ENCODE measurements at places on chromosomes 2 and 18.

DNA sequence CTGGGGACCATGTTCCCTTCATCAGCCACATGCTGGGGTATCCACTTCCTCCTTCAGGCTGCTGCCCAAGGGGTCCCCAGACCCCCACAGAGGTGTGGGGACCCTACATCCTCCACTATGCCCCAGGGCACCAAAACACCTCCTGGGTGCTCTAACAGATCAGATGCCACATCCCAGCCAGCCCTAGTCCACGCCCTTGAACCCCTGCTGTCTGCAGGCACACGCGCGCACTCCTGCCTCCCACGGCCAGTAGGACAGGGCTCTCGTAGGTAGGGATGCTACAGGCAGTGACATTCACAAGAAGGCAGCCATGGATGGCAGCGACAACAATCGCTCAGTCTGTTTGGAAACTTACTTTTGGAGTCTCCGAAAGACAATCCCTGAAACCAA lies 3.0 kb upstream of the GPC1 start:
- DNase-seq: no peak

DNA sequence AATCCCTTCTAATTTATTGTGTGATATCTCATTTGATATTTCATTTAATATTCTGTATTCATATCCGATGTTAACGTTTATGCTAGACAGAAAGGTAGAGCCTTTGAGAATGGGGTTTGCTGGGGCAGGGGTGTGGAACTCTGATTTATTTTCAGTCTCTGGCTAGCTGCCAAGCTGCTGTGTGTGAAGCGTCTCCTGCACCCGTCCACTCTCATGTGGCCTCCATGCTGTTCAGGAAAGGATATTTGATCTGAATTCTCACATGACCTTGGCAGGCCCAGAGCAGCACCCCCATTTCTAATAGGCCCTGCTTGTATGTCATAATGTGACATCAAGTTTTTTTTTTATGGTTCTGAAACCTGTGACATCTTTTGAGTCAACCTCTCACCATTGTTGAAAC lies 1.6 kb downstream of the IL1R1 start:
- no peak for DNase-seq

GRCh38 chr2:65539633-65540032 lies 107.2 kb upstream of the SPRED2 start:
- no peak for DNase-seq

- no peak for DNase-seq
These were observed 86.8 kb upstream of the PXDN start for GRCh38 chr2:1830936-1831619.

- DNase-seq: peak; percentile 74
These were observed 6.5 kb downstream of the TANK start for GRCh38 chr2:161166538-161167409.

GRCh38 chr2:231612456-231613330 lies 20.0 kb downstream of the TEX44 start:
- DNase-seq: peak; percentile 93
